ENCODE measurements at places on chromosomes 4 and X.

DNA sequence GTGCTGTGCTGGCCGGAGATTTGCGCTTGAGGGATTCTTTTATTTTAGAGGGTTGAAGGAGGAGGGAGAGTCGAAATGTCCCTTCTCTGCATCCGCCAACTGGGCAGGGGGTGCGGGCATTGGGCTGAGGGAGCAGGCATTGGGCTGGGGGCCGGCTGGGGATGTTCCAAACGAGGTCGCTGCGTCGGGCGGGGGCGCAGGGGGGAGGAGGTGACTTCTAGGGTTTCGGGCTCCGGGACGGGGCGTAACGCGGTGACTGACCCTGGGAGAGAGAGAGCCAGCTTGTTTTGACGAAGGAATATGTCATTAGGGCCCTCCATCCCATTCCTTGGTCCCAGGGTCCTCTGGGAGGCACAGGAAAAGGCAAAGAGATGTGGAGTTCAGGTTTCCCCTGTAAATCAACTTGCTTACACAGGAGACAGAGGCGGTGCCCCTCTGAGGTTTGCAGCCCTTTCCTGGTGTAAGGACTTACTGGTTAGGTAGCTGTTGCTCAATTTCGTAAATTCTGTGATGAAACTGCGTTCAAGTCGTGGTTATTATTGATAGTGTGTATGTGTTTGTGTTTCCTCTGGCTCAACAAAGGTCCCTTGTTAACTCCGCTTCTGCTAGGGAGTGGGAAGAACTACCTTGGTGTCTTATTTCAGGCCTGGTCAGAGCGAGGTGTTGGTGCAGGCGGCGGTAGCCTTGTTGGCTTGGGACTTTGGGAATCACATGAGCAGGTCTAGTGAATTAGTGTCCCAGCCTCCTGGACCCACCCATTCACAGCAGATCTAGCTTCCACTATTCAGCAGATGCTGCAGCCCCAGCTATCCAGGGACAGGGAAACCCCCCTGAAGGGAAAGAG, 716 bp downstream of the FHIP1A start:
- DNase-seq: no peak

GRCh38 chr4:105634402-105635080, 73.9 kb downstream of the INTS12 start:
- no peak for DNase-seq

DNA sequence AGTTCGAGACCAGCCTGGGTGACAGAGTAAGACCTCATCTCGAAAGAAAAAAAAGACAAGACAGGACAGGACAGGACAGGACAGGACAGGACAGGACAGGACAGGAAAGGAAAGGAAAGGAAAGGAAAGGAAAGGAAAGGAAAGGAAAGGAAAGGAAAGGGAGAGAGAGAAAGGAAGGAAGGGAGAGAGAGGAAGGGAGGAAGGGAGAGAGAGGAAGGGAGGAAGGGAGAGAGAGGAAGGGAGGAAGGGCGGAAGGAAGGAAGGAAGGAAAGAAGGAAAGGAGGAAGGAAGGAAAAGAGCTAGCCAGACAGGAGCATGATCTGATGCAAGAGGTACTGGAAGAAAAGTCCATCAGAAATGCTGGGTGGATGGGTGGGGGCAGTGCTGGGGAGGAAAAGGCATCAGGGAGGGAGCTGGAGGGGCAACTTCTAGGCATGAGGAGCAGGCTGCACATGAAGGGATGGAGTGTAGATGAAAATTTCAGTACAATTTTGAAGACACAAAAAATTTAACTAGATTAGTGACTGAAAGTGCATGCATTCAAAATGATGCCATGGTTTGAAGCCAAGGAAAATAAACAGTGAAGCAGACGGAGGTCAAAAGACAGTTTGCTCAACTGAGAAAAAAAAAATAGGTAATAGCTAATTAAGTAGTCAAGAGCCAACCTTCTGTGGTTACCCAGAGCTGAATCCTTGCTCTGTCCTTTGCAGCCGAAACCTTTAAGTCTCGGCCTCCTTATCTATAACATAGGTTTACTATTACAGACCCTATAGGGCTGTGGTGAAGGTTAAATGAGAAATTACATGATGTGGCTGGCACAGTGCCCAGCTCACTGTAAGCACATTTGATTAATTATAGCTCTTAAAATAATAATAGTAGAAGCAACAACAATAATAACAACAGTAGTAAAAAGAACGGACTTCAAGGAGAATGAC, 59.9 kb downstream of the ZNF827 start:
- no peak for DNase-seq

GRCh38 chr4:128782076-128782715, 27.3 kb upstream of the JADE1 start:
- DNase-seq: peak; percentile 35

- no peak for DNase-seq
These were observed 62.1 kb downstream of the GPC4 start for GRCh38 chrX:133353233-133353632.

DNA sequence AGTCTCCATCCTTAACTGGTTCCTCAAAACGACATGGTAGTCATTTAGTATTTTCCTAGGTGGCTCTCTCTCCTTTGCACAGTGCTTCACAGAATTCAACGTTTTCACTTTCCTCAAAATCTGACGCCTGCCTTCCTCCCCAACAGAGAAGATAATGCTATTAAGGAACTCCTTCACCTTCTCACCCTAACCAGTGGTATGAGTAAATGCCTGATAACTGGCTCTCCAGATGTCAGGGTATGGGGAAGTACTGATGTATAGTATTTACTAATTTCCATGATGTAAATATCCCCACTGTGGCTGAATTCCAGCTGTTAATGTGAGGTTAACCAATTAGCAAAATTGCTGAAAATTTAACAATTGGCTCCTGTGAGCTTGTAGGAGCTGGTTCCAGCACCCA, 28.8 kb upstream of the NSUN7 start:
- DNase-seq: peak; percentile 21

GRCh38 chrX:118761939-118762707, 34.7 kb downstream of the IL13RA1 start:
- peak; percentile 11 for DNase-seq

DNA sequence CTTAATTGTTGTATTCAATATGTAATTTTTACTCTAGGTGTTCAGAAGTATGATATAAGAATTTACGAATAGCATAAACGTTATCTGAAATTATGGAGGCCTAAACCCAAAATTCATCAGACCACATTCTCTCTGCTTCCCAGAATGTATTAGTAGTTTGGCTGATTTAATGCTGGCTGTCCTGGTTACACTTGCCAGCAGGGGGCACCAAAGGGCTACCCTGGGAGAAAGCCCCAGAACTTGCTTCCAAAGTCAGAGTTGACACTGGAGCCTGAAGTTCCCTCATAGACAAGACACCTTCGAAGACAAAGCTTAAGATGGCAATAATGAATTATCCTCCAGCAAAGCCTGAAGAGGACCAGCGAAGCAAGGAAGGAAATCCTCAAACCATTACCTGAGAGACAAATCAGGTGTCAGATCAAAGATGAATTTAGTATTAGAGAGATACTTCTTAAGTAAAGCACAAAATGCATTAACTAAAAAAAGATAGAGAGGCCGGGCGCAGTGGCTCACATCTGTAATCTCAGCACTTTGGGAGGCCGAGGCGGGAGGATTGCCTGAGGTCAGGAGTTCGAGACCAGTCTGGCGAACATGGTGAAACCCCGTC, 11.3 kb upstream of the ANOS1 start:
- DNase-seq: peak; percentile 56

Data from NAMALWA (cell line).